Daoy (cell line): ENCODE measurements at places on chromosomes 3 and 15.

GRCh38 chr3:12918231-12918630 is 76.9 kb upstream of the RPL32 start:
- DNase-seq = no peak

DNA sequence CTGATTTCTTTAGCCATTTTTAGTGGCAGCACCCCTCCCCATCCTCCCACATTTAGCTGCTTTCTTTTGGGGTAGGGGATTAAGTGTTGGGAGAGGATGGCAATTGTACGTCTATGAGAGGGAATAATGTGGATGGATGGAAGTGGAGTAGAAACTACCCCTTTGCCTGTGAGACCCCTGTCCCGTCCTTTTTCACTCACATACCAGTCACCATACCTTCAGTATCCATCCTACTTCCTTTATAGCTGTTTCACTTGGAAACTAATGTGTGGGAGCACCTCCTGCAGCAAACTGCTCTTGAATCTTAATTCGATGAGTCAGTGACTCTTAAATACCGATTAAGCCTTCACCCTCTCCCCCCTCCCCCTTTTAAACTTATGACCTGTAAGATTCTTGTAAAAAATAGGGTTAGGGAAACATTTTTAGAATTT is 730 bp downstream of the SPRED1 start:
- peak; percentile 65 for DNase-seq

GRCh38 chr3:52238193-52238760 is 681 bp downstream of the TWF2 start:
- DNase-seq = no peak

GRCh38 chr3:97970956-97971620 is 1.1 kb downstream of the RIOX2 start:
- no peak for DNase-seq

DNA sequence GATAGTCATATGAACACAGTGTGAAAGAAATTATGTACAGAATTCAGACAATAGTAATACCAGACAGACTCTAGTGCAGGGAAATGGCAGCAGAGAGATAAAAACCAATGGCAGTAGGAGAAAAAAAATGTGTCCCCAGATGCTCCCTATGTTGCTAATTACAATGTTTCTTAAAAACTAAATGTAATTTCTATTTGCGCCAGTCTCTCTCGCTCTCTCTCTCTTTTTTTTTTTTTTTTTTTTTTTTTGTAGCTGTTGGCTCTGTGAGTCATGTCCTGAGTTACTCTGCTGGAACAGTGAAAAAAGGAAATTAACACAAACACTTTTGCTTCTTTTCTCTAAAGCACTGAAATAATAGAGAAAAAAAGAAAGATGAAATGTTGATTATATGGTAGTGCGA is 871.9 kb downstream of the GBE1 start:
- DNase-seq = no peak
